ENCODE measurements at places on chromosomes 13 and 19.

- DNase-seq = no peak
Observed at GRCh38 chr13:25678398-25678797, 306.6 kb downstream of the ATP8A2 start.

DNA sequence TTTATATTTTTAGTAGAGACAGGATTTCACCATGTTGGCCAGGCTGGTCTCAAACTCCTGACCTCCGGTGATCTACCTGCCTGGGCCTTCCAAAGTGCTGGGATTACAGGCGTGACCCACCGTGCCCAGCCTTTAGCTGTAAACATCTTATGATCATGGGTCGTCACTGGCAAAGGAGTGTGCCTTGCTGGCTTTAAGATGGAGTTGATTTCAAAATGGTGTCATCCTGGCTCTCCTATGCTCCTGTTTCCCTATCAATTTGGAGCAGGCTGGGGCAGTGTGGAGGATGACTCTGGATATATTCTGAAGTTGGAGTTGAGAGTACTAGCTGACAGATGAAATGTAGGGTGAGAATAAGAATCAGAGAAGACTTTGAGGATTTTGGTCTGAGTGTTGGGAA, 18.4 kb upstream of the ATP8A2 start:
- DNase-seq = no peak

- DNase-seq = no peak
Observed at GRCh38 chr13:110486061-110486715, 75.3 kb downstream of the RAB20 start.

DNA sequence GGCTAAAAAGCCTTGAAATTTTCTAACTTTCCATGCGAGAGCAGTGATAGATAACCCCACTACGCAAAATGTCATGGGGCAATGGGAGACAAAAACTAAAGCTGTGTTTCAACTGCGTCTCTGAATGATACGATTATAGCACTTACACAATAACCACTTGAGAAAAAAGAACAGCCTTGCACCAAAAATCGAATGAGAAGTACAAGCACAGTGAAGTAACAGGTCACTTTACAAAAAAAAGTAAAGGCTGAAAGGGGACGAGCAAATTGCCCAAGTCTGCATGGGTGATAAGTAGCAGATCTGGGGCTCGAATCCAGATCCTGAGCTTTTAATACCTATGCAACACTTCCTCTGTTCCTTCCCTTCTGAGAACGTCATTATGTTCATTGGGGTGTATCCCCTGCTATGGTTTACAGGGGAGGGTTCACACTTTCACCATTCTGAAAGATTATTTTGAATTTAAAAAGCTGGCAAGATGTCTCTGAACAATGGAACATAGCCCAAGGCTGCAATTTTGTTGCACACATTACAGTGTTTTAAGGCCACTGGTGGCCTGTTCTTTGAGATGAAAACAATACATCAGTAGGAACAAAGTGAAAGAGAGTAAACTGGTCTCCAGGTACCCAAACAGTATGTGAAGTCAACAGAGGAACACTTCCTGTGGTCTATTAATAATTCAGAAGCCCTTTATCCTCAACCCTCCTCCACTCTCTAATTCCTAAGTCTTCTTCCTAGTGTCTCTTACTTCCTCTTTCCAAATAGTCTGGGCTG, 3.2 kb downstream of the CPB2 start:
- no peak for DNase-seq

GRCh38 chr19:57171551-57172081, 4.3 kb upstream of the DUXA start:
- DNase-seq = no peak

GRCh38 chr19:23823952-23824389, 65.3 kb upstream of the ZNF681 start:
- no peak for DNase-seq

DNA sequence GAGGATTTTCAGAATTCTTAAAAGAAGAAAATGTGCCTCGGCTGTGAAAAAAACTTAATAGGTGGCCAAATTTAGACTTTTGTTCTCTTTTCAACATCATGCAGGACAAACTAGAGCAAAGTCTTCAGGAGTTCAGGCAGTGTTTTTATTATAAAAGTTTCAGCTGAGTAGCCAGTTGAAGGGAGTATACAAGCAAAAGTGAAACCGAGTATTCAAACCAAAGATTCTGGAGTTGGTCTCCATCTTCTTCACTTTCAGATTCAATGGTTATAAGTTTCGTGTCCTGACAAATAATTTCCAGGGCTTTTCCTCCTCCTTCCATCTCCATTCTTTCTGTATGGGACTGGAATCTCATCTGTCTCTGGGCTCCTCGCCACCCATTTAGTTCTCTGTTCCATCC, 379.7 kb downstream of the GPC5 start:
- no peak for DNase-seq

- peak; percentile 93 for DNase-seq
Observed at GRCh38 chr19:48634424-48635262, 2.5 kb downstream of the DBP start.

DNA sequence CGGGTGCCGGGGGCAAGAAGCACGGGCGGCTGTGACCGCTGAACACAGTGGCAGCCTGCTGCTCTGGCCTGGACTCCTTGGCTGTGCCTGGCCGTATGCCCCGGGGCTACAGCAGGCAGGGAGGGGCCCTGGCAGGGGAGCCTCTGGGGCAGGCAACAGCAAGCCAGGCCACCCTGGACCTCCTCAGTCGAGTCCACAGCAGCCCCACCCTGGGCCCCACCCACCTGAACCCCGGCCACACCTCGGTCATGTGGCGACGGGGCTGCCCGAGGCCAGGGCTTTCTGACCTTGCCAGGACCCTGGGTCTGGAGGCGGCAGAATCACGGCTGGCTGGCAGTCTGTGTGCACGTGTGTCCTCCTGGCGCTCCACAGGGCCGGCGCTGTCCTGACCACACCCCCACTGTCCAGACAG, 8.7 kb downstream of the CILP2 start:
- DNase-seq = no peak

GRCh38 chr13:100163375-100163774, 74.5 kb downstream of the PCCA start:
- no peak for DNase-seq

- no peak for DNase-seq
Observed at GRCh38 chr13:80276371-80277289, 64.3 kb downstream of the SPRY2 start.

DNA sequence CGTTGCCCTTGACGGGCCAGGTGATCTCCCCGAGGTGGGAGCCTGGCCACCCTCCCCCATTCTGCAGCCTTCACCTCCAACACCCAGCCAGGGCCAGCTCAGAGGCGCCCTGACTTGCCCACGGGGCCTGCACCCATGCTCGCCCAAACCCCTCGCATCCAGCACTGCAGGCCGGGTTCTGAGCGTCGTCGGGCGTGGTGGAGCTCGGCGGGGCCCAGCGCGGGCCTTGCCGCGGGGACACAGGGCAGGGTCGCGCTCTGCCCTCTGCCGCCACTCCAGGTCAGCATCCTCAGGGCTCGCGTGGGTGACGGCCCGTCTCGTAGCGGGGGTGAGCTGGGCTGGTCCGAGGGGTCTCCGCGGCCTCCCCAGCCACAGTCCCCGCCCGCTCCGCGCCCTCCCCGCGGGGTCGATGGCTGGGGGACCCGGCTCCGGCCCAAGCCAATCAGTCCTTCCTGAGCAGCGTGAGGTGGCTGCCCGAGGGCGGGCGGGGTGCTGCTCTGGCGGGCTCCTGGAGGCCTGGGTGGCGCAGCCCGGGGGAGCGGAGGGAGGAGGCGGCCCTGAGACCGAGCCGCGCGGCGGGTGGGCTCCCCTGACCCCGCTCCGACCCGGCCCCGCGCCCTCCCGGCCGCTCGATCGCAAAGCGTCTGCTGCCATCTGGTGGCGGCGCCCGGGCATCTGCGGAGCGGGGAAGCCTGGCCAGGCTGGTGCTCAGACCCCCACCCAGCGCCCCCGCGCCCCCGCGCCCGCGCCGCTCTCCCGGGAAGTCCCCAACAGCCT, 61.4 kb downstream of the CCNE1 start:
- no peak for DNase-seq

DNA sequence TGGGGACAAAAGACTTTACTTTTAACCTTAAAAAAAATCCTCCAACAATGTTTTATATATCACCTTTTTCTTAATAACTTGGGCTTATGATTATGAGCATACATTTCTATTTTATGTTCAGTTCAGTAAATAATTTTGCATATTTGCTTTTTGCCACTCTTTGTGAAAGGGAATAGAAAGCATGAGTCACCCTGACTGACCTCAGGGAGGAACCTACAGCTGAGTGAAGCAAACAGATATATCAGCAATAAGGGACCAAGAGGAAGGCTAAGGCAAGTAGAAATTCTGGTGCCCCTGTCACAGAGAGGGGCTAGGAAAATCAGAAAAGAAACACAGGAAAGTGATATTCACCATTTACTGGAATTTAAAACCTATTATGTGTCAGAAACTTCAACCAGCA, 37.2 kb upstream of the SOHLH2 start:
- DNase-seq = no peak

- no peak for DNase-seq
Observed at GRCh38 chr13:58994077-58994476, 1169.7 kb downstream of the DIAPH3 start.

- DNase-seq = no peak
Observed at GRCh38 chr19:51821456-51821855, 26.5 kb downstream of the FPR3 start.

GRCh38 chr19:51294211-51294976, 17.1 kb upstream of the IGLON5 start:
- no peak for DNase-seq

DNA sequence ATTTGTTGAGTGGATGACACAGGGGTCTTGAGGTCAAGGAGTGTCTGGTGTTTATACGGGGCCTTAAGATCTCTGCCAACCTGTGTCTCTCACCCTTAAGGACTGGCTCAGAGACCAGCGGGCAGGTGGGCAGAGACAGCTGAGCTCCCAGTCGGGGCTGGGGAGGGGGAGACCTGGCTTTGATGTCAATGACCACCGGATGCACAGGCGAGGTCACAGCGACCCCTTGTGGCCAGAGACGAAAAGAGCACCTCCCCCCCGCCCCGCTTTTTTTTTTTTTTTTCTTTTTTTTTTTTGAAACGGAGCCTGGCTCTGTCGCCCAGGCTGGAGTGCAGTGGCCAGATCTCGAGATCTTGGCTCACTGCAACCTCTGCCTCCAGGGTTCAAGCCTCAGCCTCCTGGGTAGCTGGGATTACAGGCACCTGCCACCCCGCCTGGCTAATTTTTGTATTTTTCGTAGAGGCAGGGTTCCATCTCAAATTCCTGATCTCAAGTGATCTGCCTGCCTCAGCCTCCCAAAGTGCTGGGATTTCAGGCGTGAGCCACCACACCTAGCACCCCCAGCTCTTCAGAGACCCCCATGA, 12.1 kb upstream of the KLK14 start:
- DNase-seq = no peak

GRCh38 chr19:29812080-29812880, 489 bp downstream of the CCNE1 start:
- DNase-seq = no peak

- DNase-seq = no peak
Observed at GRCh38 chr13:73740666-73741065, 393.5 kb downstream of the KLF12 start.

DNA sequence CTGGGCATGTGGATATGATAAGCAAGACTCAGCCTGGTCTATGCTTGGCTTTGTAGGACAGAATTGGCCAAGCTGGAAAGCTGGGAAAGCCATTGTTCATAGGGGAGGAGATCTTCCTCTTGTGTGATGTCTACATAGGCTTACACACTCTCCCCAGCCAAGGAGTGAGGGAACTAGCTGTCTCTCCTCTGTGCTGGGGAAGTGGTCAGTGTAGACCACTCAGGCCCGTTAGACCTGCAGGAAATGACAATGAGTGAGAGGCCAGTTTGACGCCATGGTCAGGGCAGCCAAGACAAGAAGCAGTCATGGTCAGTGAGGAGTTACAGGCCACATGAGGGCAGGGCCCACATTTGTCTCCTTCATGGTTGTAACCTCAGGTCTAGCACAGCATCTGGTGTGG, 159.1 kb upstream of the KL start:
- no peak for DNase-seq

DNA sequence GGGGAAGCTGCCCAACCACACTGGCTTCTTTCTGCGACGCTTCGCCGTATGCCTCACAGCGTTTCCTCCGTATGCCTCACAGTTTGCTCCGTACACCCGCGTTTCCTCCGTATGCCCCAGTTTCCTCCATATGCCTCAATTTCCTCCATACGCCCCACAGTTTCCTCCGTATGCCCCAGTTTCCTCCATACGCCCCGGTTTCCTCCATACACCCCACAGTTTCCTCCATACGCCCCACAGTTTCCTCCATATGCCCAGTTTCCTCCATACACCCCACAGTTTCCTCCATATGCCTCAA, 22.6 kb downstream of the GAS6 start:
- DNase-seq = no peak

GRCh38 chr13:24629320-24629719, 50.9 kb upstream of the ATP12A start:
- no peak for DNase-seq

DNA sequence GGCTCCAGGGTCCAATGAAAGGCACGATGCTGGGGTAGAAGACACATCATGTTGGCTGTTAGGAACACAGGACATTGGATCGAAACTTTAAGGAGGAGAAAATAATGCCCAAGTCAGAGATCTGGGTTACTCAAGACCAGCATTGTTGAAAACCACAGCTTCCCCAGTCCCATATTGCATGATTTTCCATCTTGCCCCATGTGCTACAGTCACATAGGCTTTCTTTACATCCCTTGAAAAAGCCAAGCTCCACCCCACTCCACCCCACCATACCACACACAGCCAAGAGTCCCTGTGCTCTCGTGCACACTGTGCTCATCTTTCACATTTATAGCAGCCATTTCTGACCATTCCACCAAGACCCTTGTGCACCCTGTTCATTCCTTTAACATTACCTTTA, 636.2 kb downstream of the DIAPH3 start:
- DNase-seq = no peak

- no peak for DNase-seq
Observed at GRCh38 chr19:13841962-13842290, 35.0 kb upstream of the NANOS3 start.

GRCh38 chr13:51416107-51416506, 36.7 kb downstream of the INTS6 start:
- DNase-seq = no peak

DNA sequence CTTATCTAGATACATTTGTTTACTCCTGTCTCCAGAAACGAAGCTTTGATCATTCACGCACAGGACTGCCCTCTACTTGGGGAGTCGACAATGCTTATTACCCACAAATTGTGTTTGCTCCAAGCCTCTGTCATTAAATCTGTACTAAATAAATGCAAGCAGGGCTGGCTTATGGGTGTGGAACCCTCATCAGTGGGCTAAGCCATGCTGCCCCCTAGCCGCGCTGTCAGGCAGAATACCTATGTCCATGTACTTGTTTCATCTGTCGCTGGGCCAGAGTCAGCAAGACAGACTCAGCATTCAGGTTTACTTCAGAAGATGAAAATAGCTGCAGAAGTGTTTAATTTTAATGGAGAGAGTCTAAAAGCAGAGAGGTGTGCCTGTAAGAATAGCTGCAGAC, 110.0 kb upstream of the PRR20A start:
- DNase-seq = no peak

GRCh38 chr19:1214862-1215731, 9.5 kb downstream of the STK11 start:
- no peak for DNase-seq

- no peak for DNase-seq
Observed at GRCh38 chr19:22199171-22199570, 2.4 kb upstream of the ZNF676 start.

GRCh38 chr13:24459234-24459633, 53.3 kb downstream of the PARP4 start:
- no peak for DNase-seq

Measured in HS-27A (cell line).